Activated T-helper 1 cell treated with anti-CD3 and anti-CD28 coated beads, Interleukin-12 subunit alpha, Interleukin-12 subunit beta, Interleukin-2, Interleukin-4 antibody, amounts not matched to agents 30 ng/mL and 10 ng/mL and 1 ng/mL, durations not matched to agents 14 hours and 24 hours and 36 hours (primary cell): ENCODE measurements at places on chromosomes 1 and 21. TPM values are rescaled to one million over a fixed set of nuclear protein-coding genes. Genes with fewer than 3 reads are reported as not detected.

CAMK2N1 gene
- 1.8 and 1.9 TPM in 2 replicates for total RNA-seq

STYXL2 gene
- total RNA-seq = not detected in 2 replicates

C4BPA gene
- total RNA-seq = not detected in 2 replicates

RAVER2 gene
- total RNA-seq = 0.34 and 0.36 TPM in 2 replicates

TRPM2 gene
- total RNA-seq = 11.6 and 15.2 TPM in 2 replicates

MYCBP gene
- 38.4 and 39.7 TPM in 2 replicates for total RNA-seq
